ENCODE measurements at places on chromosomes 2 and 18.

- no peak for DNase-seq
These were observed 10.5 kb upstream of the MTERF4 start for GRCh38 chr2:241112592-241112991.

DNA sequence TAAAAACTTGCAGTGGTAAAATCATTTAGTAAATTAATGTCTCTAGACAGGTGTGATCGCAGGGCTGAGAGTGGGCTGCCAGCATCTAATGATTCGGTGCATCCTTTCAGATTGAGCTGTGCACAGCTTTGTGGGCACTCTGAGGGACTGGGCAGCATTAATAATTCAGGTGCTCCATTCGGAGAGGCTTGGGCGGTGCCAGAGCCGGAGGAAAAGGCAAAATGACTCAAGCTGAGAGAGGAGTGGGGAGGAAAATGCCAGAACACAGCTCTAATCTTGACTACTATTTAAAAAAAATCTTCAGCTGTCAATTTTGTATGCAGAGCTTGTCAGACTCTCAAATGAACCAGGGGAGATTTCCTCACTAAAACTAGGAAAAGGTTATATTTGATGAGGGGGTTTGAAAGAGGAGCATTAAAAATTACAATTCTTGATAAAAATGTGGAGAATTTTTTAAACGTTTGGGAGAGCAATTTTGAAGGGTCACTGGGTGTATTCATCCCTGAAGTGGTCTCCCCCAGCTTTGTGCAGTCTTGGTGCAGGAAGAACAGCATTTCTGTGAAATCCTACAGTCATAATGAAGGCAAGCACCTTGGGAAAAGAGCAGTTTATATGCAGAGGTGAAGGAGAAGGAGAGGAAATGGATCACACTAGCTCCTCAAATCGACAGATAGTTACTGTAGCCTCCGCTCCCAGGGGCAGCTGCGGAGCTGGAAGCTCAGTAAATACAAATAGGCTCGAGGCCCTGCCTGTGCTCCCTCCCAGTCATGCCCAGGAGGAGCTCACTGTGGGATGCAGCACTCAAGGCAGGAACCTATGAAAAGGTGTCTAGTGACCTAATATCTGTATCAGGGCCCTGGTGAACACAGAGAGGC lies 535.4 kb upstream of the RAB6C start:
- no peak for DNase-seq

DNA sequence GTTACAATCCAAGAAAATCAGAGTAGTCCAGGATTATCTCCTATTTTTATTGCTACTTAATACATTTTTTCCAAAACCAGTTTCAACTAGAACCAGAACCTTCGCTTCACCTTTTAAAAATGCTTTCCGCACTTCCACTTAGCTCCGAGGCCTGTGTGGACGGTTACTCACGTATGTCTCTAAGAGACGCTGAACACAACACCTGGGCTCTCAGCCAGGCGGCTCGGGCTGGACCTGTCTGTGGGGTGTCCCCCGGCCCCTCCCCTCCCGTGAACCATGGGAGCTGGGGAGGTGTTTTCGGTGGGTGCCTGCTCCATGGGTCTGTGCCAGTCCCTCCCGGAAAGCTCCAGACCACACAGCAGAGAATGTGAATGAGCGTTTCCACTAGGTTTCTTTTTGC lies 223.8 kb downstream of the GLI2 start:
- DNase-seq: no peak

GRCh38 chr2:84052043-84052442 lies 407.0 kb downstream of the SUCLG1 start:
- no peak for DNase-seq

DNA sequence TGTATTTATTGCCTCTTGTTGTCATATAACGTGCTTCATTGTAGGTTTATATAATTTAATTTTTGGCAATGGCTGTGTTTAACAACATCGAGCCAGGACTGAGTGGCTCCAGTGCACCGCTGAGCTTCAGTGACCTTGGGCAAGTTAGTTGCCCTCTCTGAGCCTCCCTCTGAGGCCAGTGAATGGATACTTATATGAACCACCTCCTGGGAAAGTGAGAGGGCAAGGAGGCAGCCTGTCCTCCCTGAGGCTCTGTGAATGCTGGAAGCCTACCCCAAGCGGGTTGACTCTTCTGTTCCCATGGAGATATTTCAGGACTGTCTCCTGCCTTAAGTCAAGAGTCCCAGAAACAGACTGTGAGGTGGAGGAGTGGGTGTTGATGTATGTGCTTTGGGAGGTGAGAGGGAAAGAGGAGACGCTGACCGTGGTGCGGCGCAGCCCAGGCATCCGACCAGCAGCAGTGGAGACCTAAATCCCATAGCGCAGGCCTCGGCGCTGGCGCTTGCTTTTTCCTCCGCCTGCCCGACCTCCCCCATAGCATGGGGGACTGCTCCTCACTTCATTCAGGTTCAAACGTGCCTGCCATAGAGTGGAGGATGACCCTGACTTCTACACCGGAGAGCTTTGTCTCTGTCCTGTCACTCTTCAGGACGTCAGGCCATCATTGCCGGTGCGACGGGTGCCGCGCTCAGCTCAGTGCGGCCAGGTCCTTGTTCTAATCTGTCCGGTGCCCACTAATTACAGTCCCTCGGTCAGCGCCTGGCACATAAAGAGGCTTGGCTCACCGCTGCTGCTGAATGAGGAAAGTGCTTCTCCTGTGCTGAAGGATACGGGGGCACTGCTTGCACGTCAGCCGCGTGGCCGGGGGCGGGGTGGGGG lies 167.3 kb upstream of the HS6ST1 start:
- no peak for DNase-seq

DNA sequence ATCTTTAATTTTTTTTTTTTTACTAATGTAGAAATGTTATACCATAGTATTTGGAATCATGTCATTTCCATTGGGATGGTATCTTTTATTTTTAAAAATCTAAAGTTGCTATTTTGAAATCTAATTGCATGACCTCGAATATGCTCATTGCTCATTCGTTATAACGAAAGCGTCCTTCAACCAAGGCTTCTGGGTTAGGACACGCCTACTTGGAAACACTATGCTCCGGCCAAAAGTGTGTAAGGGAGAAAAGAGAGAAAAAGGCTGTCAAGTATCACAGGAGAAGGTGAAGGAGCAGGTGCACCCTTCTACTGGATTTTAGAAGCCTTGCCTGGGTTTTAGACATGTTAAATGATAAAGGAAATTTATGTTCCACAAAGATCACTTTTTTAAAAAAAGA lies 465.9 kb upstream of the ID2 start:
- DNase-seq: no peak

- no peak for DNase-seq
These were observed 231.2 kb downstream of the AGAP1 start for GRCh38 chr2:235725016-235725489.

DNA sequence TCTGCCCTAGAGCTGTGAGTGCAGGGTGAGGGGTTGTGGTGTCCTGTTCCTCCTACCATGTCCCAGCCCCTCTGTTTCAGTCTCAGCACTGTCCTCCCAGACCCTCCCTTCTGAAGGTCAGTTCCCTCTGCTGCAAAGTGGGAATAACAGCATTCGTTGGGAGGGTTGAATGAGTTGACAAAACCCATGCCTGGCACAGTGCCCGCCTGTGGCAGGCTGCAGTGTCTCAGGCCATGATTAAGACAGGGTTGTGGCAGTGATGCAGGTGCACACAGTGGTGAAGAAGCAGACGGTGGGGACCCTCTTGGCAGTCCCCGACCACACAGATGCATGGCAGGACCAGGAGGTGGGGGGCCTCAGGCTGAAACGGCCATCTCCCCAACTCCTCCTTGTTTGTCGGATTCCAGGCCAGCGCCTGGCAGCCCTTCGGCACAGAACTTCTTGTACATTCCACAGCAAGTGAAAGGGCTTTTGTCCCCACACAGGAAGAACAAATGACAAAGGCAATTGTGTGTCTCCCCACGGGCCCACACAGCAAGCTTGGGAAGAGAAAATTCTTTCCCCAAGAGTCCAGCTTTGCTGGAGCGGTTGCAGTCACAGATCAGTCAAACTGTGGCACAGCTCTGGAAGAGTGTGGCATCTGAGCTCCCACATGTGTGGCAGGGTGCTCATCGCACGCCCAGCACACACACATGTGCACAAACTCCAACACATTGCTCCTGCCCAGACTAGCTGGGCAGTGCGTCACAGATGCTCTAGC lies 92.0 kb upstream of the MSH2 start:
- DNase-seq: no peak

- no peak for DNase-seq
These were observed 145.5 kb downstream of the CYP26B1 start for GRCh38 chr2:72001937-72002690.

GRCh38 chr2:98910349-98911125 lies 25.5 kb downstream of the CRACDL start:
- no peak for DNase-seq
